ENCODE measurements at places on chromosomes 7 and 10.

- no peak for DNase-seq
These were observed 497.3 kb downstream of the NEBL start for GRCh38 chr10:20399772-20400171.

DNA sequence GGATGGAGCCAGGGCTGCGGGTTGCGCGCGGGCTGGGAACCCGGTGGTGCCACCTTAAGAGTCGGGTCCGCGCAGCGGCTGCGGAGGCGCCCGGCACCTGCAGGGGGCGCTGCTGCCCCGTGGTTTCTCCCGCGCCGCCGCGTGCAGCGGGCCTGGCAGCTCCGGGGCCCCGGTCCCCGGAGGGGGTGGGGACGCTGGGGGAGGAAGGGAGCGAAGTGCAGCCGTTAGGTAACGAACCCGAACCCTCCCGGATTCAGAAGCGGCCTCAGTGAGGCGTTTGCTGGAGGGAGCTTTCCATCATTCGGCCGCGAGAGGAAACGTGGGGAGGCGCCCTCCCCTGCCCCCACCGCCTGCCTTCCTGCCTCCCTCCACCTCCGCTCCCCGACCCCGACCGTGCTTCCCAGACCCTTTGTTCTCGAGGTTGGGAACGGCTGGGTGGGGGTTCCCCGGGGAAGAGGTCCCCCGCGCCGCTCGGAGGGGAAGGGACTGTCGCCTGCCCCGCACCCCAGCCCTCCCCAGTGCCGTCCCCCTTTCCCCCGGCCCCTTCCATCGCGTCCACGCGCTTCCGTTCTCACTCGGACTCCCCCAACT is 29.6 kb downstream of the SKIDA1 start:
- peak; percentile 95 for DNase-seq

GRCh38 chr7:148485618-148486017 is 104.9 kb upstream of the C7orf33 start:
- DNase-seq = peak; percentile 38

DNA sequence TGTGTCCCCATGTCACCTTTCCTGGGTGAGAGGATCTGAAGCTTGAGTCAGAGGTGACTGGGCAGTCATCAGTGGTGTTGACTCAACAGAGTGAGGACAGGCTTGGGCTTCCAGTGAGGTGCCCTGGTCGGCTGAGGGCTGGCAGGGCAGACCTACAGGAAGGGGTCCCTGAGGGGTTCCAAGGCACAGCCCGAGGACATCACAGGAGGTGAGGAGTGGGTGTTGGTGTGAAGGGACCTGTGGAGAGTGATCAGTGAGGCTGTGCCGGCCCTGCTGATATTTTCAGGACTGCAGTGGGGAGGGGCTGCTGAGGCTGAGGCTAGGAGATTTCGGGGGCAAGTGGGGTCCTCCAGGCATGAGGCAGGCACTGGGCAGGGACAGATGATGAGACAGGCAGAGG is 545.5 kb downstream of the TCERG1L start:
- no peak for DNase-seq

DNA sequence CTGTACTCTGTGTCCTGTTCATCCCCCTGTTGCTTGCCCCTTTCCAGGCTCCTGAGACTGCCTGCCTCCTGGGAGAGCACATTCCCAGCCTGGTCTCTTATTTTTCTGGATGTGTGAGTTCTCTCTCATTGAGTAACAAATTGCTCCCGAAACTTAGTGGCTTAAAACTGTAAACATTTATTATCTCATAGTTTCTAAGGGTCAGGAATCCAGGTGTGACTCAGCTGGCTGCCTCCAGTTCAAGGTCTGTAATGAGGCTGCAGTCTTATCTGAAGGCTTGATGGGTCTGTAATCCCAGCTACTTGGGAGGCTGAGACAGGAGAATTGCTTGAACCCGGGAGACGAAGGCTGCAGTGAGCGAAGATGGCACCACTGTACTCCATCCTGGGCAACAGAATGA is 53.6 kb upstream of the PRR15 start:
- no peak for DNase-seq

DNA sequence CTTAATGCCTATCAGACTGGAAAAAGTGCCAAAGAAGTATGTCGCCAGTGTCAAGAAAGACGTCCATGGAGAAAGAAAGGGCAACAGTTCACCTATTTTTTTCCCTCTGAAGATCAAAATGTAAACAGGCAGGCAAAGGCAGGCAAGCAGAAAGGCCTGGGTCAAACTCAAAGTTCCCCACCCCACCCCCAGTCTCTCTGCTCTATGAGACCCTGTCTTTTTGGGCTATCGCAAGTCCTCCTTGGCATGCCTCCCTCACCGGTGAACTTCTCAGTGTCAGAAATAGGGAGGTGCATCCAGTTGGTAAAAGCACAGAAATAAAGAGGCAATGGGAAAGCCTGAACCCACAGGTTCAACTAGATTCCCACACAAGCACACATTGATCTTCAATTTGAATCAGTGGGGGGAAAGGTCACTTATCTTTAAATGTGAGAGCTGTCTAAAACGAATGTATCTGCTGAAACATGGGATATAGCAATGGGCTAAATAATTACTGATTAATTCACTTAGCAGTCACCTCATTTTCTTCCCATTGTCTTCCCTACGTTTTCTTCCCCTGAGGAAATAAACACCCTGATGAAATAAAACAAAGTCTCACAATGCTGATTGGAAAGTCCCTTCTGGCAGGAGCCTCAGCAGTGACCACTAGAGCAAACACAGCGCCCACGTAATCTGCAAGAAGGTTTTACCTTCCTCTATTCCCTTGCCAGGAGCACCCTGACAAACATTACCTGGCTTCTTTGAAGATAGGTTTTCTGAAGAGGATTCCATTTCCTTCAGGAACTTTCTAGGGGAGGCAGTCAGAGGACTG is 31.1 kb downstream of the JAZF1 start:
- DNase-seq = no peak

DNA sequence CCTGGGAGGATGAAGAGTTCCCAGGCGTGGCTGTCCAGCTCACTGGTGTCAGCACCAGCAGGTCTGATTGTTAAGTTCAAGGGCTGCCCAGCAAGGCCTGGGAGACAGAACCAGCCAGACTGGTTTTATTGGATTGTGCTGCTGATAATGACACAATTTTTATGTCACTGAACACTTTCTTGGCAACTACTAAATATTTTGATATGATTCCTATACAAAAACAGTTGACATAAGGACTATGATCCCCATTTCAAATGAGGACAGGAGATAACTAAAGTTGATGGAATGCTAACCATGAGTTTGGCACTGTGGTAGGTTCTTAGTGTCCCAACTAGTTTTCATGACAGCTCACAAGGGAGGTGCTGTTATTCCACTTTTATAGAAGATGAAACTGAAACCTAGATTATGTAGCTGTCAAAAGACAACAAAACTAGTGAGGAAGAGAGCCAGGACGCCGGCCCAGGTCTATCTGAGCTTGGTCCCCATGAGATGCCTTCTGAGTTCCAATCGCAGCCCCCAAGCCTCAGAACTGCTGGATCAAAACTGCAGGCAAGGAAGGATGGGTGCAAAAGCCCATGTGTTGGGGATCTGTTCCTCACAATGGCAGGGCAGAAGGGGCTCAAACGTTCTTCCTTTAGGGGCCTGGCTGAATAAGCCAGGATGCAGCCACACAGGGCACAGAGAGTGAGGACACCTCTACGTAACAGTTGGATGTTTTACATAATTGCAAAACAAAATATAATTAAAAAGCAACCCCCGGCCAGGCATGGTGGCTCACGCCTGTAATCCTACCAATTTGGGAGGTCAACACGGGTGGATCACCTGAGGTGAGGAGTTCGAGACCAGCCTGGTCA is 52.8 kb downstream of the COBL start:
- no peak for DNase-seq

DNA sequence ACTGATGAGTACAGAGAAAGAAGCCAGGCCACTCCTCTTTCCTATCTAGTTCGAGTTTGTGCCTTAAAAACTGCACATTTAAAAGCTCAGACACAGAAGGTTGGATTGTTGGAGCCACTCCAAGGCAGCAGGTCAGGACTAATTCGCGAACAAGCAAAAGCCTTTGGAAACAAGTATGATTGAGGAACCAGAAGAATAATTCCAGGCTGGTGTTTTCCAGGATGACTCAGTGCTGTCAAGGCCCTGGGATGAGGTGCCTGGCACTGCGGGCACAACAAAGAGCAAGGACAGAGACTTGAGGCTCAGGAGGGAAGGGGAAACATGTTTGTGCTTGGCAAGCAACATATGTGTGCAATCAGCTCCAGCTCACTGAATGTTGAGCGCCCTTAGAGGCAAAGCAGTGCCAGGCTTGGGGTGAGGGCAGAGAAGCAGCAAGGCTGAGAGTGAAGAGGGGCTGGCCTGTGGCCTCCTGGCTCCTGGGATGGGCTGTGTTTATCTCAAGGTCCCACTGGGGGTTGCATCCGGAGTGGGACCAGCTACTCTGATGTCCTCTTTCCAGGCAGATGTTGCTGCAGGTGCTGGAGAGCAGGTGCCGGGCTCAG is 44.1 kb downstream of the VSTM4 start:
- DNase-seq = no peak

GRCh38 chr10:112977426-112977898 is 27.4 kb downstream of the TCF7L2 start:
- DNase-seq = no peak

DNA sequence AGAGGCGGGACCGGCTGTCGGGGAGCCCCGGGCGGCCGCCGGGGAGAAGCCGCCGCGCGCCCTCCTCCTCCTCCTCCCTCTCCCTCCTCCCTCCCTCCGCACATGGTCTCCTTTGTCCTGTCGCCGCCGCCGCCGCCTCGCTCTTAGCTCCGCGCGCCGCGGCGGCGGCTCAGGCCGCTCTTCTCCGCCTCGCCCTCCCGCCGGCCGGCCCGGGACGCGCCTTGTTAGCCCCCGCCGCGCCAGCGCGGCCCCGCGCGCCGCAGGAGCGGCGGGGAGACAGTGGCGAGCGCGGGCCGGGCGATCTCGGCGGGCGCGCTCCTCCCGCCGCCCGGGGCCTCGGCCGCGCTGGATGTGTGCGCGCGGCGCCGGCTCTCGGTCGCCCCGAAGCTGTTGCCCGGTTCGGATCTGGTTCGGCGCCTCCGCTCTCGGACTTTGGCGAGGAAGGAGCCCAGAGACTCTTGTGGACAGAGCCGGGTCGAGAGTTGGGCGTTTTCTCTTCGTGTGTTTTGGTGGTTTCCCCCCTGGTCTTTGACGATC is 437.4 kb upstream of the GALNT17 start:
- peak; percentile 14 for DNase-seq

GRCh38 chr7:46145412-46145811 is 224.3 kb upstream of the IGFBP3 start:
- no peak for DNase-seq

DNA sequence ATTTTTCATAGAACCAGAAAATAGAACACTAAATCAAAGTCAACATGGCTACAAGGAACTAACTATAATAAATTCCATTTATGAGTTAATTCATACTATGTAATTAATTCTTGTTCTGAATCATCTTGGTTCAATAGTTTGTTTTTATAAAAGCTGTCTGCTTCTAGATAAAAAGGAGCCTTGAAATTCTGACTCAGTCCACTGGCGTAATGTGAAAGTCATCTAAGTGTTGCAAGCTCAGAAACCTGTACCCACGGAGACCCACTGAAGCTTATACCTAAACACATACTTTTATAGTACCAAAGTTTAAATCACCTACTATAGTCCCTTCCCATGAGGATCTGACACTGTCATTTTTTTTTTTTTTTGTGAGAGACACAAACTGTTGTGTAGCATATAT is 489.4 kb downstream of the SEMA3D start:
- DNase-seq = no peak

DNA sequence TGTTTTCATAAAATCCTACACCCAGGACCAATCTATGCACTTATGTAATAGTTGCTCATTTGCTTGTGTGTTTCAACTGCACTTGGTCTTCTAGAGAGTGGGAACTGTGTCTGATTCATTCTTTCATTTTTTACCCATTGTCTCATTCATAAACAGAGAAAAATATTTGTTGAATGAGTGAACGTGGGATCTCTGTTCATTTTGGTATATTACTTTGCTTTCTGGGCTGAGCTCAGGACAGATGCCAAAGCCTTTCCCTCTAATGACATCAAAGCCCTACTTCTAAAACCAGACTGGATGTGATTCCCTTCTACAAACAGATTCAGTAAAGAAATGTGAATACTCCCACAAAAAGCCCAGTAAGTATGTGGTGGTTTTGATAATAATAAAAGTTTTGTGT is 145.2 kb downstream of the ST7 start:
- no peak for DNase-seq

- DNase-seq = no peak
These were observed 390.0 kb upstream of the AUTS2 start for GRCh38 chr7:69208276-69208675.
